ENCODE measurements at places on chromosomes 11 and 22.

GRCh38 chr22:20758688-20759087 lies 15.2 kb upstream of the SERPIND1 start:
- no peak for DNase-seq

DNA sequence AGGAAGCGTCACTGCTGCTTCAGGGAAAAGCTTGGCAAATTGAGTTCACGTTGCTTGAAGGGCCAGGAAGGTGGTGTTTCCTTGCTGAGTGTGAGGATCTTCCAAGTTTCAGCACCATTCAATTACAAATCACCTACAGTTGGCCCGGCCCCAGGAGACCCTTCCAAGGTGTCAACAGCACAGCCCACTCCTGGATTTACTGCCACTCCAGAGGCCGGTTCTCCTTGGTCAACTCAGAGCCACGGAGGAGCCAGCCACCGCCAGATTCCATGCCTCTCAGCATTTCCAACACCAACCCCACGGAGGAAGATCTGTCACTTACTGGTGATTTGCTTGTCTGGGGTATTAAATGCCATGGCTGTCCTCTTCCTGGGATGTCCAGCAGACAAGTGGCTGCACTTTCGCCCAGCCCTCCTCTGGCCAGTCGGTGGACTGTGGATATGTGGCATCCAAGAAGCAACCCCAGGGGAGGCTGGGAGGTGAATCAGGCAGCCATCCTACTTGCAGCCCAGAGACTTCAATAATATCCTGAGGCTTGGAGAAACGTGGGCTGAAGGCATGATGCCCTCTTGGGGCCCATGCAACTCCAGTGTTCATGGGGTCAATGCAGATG lies 74.1 kb upstream of the SHANK2 start:
- no peak for DNase-seq

DNA sequence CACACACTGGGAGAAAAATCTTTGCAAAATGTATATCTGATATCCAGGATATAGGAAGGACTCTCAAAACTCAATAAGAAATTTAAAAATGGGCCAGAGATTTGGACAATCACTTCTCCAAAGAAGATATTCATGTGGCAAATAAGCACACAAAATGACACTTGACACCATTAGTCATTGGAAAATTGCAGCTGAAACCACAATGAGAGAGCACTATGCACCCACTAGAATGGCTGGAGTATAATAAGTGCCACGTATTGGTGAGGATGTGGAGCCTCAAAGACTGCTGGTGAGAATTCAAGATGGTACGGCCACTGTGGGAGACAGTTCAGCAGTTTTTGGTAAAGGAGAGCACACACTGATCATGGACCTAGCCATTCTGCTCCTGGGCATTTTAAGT lies 12.8 kb upstream of the OSBPL5 start:
- DNase-seq: no peak

DNA sequence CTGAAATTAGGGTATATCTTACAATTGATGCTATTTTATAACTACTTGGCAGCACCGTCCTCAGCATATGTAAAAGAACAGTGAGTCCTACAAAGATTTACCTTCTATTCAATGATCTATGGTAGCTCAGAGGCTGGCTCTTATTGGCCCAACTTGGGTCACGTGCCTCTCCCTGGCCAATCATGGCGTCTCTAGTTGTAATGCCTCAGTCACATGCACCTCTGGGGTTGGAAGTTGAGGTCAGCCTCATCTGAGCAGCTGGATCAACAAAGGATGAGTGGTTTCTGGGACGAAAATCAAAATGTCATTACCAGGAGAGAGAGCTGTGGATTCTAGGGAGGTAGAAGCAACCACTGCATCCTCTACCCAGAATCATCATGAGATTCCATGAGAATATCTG lies 22.9 kb upstream of the ASPHD2 start:
- DNase-seq: no peak

GRCh38 chr11:111554532-111554931 lies 14.0 kb downstream of the LAYN start:
- DNase-seq: no peak

- DNase-seq: no peak
Observed at GRCh38 chr22:27057717-27058116, 400.3 kb downstream of the MIAT start.

- no peak for DNase-seq
Observed at GRCh38 chr11:133360860-133361688, 171.2 kb downstream of the OPCML start.
